CD4-positive, alpha-beta T cell (primary cell): ENCODE measurements at places on chromosomes 1 and 21.

DNA sequence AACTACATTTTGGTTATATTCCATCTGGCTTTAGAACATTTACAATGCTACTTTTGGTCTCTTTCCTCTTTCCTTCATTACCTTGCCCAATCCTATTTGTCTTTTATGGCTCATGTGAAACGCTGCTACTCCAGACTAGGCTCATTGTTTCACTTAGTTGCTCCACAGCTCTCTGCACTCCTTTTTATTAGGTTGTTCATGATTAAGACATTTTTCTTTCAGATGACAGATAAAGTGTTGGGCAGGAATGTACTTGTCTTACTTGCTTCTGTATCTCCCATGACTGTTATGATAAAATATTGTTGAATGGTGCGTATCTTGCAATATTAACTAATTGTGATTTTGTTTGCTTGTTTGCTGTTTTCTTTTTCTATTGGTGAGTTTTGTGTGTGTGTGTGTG lies 1532.3 kb downstream of the KCNT2 start:
- DNase-seq = no peak

DNA sequence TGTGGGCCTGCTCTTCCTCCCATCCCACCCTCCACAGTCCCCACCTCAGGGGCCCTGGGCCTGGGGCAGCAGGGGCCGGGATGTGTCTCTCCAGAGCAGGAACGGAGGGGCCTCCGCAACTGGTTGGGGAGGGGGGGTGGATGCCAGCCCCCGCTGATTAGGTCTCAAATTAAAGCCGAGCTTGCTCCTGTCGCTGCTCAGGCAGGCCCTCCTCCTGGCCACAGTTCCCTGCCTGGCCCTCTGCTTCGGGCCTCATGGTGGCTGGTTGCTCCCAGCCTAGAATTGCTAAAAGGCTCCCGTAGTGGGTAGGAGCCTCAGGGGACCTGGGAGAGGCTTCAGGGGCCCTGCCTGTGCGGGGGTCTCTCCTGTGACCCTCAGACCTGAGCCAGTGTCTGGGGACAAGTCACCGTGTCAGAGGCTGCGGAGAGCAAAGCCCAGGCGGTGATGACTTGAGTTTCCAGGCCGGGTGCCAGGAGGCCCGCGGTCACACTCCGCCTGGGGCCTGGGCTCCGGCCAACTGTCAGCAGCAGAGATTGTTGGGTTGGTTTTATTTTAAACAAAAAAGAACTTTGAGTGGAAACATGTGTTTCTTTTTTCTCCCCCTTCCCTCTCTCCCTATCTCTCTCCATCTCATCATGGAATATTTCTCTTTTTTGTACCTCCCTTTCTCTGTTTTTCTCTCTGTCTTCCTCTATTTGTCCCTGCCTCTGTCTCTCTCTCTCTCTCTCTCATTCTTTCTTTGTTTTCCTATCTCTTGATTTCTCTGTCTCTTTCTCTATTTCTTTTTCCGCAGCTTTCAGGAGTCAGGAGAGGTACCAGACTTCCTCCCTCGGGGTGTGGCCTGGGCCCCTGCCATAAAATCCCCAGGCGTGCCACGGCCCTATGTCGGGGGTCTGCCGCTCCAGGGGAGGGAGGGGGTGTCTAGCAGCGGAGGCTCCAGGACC lies 20.0 kb upstream of the EPHA2 start:
- no peak for DNase-seq

DNA sequence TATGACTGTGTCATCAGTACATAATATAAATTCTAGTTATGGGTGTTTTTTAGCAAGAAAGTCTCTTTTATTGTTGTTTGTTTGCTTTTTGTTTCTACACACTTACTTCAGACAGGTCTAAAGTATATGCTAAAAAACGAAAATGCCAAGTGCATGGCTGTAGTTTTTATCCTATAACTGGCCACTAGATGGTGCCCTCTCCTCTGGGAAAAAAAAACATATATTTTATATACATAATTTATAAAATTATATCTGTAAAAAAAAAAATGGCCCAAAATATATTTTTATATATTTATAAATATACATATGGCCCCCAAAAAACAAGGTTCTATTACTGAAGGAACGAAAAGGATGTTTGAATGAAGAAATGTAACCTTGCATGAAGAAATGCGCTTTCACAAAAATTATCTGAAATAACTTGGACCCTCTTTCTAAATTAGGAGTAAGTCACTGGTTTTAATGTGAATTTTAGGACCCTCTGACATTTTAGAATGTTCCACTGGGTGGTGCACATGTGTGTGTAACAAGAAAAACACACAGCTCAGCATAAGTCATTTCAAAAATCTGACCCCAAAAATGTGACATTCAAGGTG lies 93.5 kb downstream of the TTLL7 start:
- DNase-seq = no peak

DNA sequence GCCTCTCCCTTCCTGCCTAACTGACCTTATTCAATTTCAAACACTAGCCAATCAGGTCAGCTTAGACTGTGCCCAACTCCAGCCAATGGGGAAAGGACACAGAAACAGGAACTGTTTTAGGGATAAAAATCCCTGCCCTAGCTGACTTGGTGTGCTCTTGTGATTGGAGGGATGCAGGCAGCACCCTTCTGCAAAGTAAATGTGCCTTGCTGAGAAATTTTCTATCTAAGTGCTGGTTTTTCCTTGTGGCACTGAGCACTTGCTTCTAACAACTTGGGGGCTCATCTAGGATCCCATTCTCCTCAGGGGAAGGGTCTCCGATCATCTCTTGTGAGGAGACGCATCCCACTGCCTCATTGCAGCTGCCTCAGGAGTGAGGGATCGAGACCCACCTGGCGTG lies 10.7 kb upstream of the CD2 start:
- no peak for DNase-seq

DNA sequence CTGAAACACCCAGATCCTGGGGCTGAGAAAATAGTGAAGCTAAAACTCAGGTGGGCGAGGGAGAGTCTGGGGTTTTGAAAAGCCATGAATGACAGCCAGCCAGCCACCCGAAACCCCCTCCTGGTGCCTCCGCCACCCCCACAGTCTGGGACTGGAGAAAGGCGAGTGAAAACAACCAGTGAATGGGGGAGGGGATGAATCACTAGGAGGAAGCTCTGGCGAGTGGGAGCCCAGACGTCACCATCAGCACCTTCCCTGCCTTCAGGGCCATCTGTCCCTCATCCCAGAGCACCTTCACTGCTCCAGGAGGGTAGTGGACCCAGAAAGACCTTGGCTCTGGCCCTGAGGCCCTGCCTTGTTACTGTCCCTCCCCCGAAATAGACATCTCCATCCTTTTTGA lies 9.2 kb downstream of the RORC start:
- DNase-seq = no peak

DNA sequence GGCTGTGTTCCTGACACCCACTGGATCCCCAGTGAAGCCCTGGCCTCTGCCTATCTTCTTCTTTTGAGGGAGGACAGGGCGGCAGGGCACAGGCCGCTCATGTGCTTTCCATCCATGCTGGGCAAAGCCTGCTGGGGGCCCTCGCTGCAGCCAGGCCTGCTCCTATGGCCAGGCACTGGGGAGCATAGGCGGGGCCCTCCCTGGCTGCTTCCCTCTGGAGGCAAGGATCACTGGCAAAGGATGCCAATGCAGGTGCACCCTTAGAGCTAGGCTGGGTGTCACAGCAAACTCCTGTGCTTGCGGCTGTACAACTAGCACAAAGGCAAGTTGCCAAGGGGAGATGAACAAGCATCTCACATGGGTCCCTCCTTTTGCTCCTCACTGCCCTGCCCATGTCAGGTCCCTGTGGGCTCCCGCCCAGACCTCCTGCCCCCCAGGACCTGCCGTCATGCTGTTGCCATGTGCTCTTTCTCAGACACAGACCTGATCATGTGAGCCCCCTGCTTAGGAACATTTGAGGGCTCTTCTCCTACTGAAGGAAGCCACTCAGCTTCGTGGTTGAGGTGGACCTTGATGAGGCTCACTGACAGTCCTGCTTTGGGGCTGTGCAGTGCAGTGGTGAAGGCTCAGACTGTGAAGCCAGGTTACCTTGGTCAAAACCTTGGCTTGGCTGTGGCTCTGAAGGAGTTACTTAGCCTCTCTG lies 393.6 kb downstream of the PTPRU start:
- no peak for DNase-seq

GRCh38 chr1:15833842-15834405 lies 13.6 kb upstream of the SPEN start:
- DNase-seq = no peak

- no peak for DNase-seq
Observed at GRCh38 chr1:30322859-30323257, 400.5 kb downstream of the MATN1 start.

DNA sequence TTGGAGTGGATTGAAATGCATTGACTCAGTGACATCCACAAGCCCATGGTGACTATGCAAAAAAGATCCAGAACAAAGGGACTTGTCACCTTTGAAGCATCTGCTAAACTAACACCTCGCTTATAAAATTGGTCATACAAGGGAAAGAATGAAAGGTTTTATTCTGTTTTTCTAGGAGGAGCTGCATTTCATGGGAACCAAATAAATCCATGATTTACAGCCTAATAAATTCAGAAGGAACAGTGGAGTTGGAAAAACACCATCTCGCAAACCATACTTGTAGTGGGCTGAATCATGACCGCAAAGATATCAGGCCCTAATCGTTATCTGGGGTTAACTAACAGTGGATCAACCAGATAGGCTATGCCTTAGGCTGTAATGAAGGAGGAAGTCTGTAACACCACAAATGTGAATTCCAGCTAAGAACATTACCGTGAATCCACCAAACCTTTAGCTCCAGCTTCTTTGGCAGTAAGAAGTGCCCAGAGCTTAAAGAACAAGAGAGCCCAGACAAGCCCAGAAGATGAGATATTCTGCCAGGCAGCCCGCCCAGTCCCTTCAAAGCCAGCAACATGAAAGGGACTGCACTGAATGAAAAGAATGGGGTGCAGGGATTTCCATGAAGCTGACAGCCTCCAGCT lies 27.4 kb downstream of the RSPH1 start:
- no peak for DNase-seq

DNA sequence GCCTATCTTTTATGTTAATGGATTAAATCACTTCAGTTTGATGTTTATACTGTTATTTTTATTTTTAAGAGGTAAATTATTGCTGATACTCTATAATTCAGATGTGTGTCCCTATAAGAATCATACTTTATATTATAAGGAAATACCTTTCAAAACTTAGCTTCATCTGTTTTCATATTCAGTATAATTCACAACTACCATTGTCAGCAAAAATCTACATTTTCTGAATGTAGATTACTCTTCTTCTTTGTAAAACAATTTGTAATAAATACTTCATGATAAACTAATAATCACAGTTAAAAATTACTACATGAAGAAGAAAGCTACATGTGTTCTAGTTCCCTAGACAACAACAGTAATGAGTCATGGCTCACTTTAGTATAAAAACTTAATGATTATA lies 115.4 kb upstream of the SERTAD4 start:
- DNase-seq = no peak

DNA sequence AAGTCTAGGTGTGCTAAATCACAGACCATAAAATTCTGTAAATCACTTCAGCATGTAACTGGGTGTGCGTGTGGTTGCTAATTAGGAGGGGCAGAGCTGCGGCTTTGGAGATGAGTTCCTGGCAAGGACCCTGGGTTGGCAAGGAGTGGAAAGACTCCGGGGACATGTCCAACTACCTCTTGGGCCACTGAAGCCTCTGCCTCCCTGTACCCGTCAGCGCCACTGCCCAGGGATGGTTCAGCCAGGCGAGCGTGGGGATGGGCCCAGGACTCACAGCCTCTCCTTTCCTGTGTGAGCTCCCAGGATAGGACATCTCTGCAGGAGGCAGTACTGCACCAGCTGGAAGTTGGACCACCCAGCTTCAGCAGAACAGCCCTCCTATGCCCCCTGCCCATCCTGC lies 386.4 kb upstream of the VAMP3 start:
- DNase-seq = no peak

- DNase-seq = no peak
Observed at GRCh38 chr1:36511804-36512798, 29.4 kb upstream of the CSF3R start.

DNA sequence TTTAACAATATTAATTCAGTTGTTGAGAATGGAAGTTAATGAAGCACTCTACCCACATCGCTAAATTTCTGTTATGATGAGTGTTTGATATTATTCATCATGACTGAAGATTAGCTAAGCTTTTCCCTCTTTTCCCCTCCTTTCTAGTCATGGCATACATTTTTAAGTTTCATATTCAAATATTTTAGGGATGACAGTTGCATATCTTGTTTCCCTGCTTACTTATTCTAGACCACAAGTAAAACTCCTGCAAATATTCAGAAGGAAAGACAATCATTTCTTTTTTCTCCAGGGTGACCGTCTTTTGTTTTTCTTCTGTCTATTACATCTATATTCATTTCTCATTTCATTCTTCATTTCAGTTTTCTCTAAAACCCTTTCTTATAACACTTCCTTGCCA lies 906.0 kb downstream of the ADGRL2 start:
- no peak for DNase-seq

DNA sequence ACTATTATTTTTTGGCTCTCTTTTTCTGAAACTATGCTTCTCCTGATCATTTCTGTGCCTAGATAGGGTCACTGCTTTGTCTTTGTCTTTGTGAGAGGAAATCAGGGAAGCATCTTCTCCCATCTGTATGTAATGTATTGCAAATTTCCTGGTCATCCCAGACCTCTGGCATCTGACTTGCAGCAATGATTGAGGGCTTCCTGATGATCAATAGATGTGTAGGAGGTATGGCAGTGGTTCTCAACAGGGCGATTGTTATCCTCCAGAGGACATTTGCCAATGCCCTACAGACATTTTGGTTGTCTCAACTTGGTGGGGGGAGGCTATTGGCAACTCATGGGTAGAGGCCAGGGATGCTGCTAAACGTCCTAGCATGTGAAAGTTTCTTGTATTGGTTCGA lies 64.7 kb downstream of the RGL1 start:
- DNase-seq = no peak

DNA sequence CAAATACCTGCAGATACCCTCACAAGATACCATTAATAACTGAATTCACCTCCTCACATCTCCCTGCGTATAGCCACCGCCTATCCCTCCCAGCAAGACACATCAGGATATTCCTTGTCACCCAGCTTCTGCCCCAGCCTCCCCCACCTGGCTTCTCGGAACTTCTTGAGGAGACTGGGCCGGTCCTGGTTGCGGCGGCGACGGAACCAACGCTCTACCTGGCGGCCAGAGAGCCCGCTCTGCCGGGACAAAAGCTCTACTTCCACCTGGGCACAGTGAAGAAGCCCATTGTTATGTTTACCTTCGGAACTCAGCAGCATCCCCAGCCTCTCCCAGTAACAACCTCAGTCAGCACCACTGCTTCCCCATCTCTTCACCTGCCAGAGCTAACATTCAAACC lies 6.7 kb downstream of the CERS2 start:
- DNase-seq = no peak

DNA sequence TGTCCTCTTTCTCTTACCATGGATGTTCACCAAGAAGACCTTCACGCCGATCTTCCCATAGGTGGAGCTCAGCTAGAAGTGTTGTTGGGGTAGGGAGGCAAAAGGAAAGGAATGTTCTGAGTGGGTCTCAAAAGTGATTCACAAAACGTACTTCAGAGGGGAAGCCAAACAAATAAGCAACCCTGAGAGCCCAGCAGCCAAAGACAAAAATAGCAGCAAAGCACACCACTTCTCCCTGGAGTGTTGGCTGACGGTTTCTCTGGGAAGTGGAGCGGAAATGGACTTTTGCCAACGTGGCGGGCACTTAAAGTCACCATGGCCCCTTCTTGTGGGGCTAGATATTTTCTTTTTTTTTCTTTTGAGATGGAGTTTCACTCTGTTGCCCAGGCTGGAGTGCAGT lies 23.1 kb downstream of the SLC26A9 start:
- DNase-seq = no peak

GRCh38 chr1:86912281-86912900 lies 1.5 kb downstream of the SELENOF start:
- no peak for DNase-seq

GRCh38 chr1:43436371-43436770 lies 17.4 kb downstream of the HYI start:
- DNase-seq = no peak

GRCh38 chr1:18972991-18973390 lies 16.5 kb upstream of the IFFO2 start:
- DNase-seq = no peak
